ENCODE measurements at places on chromosomes 6 and 20. TPM values are rescaled to one million over a fixed set of nuclear protein-coding genes. Genes with fewer than 3 reads are reported as not detected.

The UNC5CL gene
- total RNA-seq, result 1.6 TPM

The SPTLC3 gene
- 0.68 TPM for total RNA-seq

The ACSS1 gene
- total RNA-seq, result 15.5 TPM

DNA sequence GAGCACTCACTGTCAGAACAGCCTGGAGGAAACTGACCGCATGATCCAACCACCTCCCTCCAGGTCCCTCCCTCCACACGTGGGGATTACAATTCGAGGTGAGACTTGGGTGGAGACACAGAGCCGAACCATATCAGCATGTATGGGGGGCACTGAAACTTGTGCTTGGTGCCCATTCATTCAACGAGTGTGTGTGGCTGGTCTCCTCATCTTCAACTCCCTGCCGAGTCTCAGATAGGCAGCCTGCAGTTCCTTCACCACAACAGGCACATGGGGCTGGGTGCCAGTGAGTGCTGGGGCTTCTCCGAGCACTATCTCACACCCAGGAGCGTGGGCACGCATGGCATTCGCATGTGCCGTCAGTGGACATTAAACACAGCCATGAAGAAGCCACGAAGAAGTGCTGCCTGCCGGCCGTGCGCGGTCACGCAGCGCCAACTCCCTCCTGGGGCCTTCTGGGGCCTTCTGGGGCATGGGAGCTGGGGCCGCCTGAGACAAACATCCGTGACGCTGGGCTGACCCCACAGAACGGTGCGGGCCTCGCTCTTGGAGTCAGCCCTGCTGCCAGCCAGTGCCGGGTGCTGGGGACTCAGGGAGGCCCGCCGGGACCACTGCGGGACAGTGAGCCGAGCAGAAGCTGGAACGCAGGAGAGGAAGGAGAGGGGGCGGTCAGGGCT lies 714 bp upstream of the RTEL1 start:
- H3K4me3 ChIP-seq, result peak overlapping the region; percentile 92
- peak overlapping the region; percentile 86 for H3K27ac ChIP-seq
- peaks cover 4% of the 10 kb centered on the region for H3K27me3 ChIP-seq
- no peak for DNase-seq

DNA sequence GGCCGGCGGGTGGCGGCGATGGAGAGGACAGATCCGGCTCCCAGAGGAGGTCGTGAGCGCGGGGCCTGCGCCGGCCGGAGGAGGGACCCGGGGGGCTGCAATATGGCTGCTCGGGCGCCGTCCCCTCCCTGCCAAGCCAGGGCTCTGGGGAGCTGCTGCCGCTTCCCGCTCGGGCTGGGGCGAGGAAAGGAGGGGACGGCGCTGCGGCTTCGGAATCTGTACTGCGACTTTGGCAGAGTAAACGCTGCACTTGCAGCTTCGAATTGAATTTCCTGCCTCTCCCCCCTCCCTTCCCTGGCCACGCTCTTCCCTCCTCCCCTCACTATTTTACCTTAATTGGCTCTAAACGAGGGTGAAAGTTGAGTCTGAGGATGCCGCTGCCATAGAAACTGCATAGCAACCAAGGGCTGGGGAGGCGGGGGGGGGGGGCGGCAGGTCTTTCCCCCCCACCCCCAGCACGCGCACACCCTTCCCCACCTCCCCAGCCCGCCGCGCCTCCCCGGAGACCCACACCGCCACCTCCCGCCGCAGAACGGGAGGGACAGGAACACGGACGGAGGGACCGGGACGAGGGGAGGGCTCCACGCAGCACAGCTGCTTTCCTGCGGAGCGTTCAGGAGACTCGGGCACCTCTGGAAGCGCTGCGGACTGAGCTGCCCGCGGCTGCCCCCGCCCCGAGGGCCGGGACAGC lies 93.9 kb downstream of the RNASET2 start:
- no peaks in the 10 kb centered on the region for H3K36me3 ChIP-seq
- no peak overlapping the region for H3K27ac ChIP-seq
- H3K27me3 ChIP-seq, result peaks cover 39% of the 10 kb centered on the region
- H3K4me1 ChIP-seq, result peaks cover 7% of the 10 kb centered on the region
- DNase-seq, result no peak

- no peak overlapping the region for H3K4me3 ChIP-seq
- no peak for DNase-seq
- H3K36me3 ChIP-seq, result no peaks in the 10 kb centered on the region
- H3K4me1 ChIP-seq, result no peaks in the 10 kb centered on the region
- no peak overlapping the region for H3K27ac ChIP-seq
These were observed 401.0 kb downstream of the PAX1 start for GRCh38 chr20:22106308-22106938.
